ENCODE measurements at places on chromosomes 3 and 15.

GRCh38 chr3:46893146-46893748 is 15.7 kb downstream of the PTH1R start:
- no peak for DNase-seq

DNA sequence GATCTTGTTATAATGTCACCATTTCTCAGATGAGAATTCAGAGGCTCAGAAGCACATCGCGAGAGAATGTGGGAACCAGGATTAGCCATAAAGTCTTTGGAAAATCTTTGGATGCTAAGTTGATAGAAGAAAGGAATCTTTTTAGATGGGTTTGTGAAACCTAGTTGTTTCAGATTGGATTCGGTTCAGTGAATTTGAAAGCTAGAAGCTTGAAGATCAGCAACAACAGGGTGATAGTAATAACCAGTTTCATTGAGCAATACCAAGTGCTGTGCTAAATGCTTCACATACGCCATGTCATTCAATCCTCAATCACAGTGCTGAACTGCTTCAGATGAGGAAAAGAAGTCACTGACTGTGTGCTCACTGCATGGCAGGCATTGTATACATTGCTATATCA is 47.4 kb upstream of the MITF start:
- no peak for DNase-seq

DNA sequence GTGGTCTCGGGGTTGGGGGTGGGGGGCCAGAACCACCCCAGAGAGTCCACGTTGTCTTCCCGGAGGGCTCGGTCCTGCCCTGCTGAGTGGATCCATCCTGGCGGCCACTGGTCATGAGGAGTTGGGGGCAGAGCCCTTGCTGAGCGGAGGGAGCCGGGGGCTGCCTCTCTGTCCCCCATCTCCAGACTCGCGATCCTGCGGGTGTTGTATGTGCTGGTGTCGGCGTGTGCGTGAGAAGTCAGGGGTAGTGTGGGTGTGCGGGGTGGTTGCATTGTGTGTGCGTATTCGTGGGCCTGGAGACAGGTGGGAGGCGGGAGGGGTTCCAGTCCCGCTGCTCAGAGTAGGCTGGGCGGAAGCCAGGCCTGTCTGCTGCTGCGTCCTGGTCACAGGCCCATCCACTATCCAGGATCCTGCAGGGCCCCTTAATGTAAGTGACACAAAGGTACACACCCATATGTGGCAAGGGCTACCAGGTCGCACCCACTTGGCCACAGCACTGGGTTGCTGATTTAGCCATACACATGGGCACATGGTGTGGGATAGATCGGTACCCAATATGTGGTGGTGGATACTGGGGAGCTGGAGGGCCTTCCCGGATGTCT is 30.7 kb downstream of the NBEAL2 start:
- no peak for DNase-seq

GRCh38 chr15:78004222-78004727 is 73.2 kb downstream of the TBC1D2B start:
- no peak for DNase-seq

DNA sequence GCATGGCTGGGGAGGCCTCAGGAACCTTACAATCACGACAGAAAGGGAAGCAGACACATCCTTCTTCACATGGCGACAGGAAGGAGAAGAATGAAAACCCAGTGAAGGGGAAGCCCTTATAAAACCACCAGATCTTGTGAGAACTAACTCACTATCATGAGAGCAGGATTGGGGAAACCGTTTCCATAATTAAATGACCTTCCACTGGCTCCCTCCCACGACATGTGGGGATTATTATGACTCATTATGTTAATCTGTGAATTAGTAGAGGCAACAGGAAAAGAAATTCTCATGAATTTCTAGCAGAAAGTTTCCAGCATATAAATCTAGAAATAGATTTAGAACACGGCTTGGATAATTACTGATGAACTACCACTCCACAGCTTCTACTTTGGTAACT is 937.3 kb downstream of the ROBO1 start:
- DNase-seq: no peak

Data from MM.1S (cell line).